Activated T-cell treated with anti-CD3 and anti-CD28 coated beads for 1 hour (primary cell): ENCODE measurements at places on chromosomes 12 and 14.

GRCh38 chr12:90977224-90977623 lies 22.2 kb upstream of the CCER1 start:
- DNase-seq, result no peak

- DNase-seq, result no peak
Measured at GRCh38 chr12:119642986-119643385, 24.9 kb upstream of the PRKAB1 start.

GRCh38 chr14:100728962-100729361 lies 2.3 kb downstream of the DLK1 start:
- DNase-seq, result no peak

GRCh38 chr12:21860534-21860933 lies 80.7 kb downstream of the ABCC9 start:
- DNase-seq, result no peak
